SJCRH30 (cell line): ENCODE measurements at places on chromosomes 4 and X. TPM values are rescaled to one million over a fixed set of nuclear protein-coding genes. Genes with fewer than 3 reads are reported as not detected.

DNA sequence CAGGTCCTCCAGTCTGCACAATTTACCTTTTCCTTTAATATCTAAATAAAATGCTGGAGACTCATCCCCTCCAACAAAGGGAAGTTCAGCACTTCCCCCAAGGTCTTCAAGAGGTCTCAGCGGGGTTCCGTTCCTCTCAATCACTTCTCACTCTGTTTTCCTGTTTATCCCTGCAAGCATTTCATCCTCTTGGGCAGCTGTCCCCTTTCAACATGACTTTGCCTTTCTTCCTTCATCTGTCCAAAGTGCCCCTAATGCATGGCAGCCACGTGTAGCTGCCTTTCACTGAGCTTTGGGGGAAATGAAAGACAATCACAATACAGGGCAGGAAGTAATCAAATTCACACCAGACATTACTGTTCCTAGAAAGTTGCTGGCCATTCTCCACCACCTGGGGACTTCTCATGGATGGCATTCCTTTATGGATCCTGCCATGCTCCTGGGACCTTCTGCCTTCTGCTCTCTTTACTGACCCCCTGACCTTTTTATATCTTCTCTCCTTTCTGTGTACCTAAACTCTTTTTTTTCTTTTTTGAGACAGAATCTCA lies 79.7 kb upstream of the USP9X start:
- no peak overlapping the region for H3K27ac ChIP-seq
- DNase-seq, result peak; percentile 4
- H3K27me3 ChIP-seq, result no peaks in the 10 kb centered on the region

Gene PAPSS1
- total RNA-seq, result 46.5 and 50.0 TPM in 2 replicates

- no peak overlapping the region for H3K4me3 ChIP-seq
- no peaks in the 10 kb centered on the region for H3K4me1 ChIP-seq
- no peaks in the 10 kb centered on the region for H3K27me3 ChIP-seq
- DNase-seq, result peak; percentile 23
These were observed 12.7 kb downstream of the SLC6A8 start for GRCh38 chrX:153700376-153700945.

Gene NAP1L3
- total RNA-seq, result 0.47 and 0.66 TPM in 2 replicates

Gene BMPR1B
- total RNA-seq, result 4.8 and 4.9 TPM in 2 replicates

DNA sequence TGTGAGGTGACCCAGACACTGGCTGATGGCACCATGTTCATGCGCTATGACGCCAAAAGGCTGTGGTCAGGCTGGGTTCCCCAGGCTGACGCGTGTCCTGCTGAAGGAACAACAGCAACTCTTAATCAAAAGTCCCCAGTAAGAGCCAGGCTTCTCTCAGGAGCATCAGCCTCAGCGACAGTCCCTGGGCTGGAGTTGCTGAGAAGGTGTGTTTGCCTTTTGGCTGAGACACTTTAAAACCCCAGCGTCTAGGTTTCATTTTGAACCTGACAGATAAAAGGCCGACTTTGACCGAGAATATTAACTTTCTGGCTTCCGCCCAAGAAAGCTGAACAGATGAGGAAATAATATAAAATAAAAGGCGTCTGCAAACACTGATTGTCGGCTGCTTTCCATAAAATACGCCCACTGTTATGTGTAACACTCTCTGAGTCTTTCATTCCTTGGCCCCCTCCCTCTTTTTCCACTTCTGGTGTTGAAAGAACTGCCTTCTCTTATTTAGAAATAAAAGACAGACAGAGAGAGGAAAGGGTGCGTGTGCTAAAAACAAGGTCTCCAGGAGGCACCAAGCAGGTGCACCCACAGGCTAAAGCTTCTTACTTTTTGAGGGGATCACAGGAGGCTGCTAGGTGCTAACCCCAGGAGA lies 373.6 kb downstream of the MID1IP1 start:
- no peaks in the 10 kb centered on the region for H3K36me3 ChIP-seq
- no peak overlapping the region for H3K27ac ChIP-seq
- DNase-seq, result no peak
- H3K27me3 ChIP-seq, result no peaks in the 10 kb centered on the region

GRCh38 chrX:16772460-16772859 lies 13.8 kb upstream of the TXLNG start:
- no peaks in the 10 kb centered on the region for H3K27me3 ChIP-seq
- no peaks in the 10 kb centered on the region for H3K36me3 ChIP-seq
- DNase-seq, result peak; percentile 10
- peak overlapping the region; percentile 98 for H3K27ac ChIP-seq

GRCh38 chr4:186651624-186652023 lies 72.0 kb downstream of the FAT1 start:
- peak overlapping the region; percentile 71 for H3K27ac ChIP-seq
- DNase-seq, result peak; percentile 87
- H3K27me3 ChIP-seq, result no peaks in the 10 kb centered on the region
